ENCODE measurements at places on chromosomes 12 and 14.
A peak's percentile ranks its signal among the peaks of the same experiment; 100 is the strongest.

GRCh38 chr12:6840330-6840729, 395 bp upstream of the GNB3 start:
- ATAC-seq, result peak; percentile 5

- ATAC-seq, result no peak
Observed at GRCh38 chr12:57519796-57520052, 590 bp downstream of the DDIT3 start.

GRCh38 chr12:108342985-108343384, 3.9 kb upstream of the CMKLR1 start:
- ATAC-seq, result no peak

DNA sequence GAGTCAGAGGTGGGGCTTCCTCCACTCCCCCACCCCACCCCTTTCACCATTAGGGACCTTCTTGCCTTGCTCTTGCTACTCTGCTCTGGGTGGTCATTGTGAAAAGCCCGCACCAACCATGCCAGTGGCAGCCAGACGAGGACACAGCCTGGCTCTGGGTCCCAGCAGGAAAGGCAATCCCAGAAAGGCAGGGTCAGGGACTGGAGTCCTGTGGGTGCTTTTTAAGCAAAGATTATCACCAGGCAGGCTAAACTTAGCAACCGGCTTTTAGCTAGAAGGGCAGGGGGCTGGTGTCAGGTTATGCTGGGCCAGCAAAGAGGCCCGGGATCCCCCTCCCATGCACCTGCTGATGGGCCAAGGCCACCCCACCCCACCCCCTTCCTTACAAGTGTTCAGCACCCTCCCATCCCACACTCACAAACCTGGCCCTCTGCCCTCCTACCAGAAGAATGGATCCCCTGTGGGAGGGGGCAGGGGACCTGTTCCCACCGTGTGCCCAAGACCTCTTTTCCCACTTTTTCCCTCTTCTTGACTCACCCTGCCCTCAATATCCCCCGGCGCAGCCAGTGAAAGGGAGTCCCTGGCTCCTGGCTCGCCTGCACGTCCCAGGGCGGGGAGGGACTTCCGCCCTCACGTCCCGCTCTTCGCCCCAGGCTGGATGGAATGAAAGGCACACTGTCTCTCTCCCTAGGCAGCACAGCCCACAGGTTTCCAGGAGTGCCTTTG, 1.2 kb upstream of the GAPDH start:
- ATAC-seq, result peak; percentile 2

DNA sequence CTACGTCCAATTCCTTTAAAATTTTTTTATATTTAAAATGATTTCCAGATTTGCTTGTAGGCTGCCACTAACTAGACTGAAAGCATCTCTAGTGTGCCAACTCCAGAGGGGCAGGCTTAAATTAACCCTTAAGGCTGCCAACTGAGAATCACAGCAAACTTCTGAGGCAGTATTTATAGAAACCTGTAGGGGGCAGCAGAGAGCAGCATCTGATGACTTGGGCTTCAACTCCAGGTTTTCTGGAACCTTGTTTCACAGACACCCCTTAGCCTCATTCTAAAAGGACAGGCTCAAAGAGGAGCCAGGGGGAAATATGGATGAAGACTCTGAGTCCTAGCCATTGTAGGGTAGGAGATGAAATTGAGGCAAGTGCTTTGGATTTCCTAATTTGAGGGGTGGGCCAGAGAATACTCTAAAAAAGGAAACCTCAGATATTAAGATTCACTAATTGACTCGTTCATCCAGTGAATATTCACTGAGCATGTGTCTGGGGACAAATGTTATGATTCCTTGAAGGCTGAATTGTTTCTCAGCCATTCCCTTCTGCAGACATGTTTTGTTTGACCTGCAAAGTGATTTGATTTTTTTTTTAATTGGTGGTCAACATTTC, 63.3 kb upstream of the HSPB8 start:
- no peak for ATAC-seq

GRCh38 chr14:29217813-29218450, 451.3 kb downstream of the FOXG1 start:
- no peak for ATAC-seq

- no peak for ATAC-seq
Observed at GRCh38 chr14:56195223-56195622, 77.0 kb downstream of the PELI2 start.

DNA sequence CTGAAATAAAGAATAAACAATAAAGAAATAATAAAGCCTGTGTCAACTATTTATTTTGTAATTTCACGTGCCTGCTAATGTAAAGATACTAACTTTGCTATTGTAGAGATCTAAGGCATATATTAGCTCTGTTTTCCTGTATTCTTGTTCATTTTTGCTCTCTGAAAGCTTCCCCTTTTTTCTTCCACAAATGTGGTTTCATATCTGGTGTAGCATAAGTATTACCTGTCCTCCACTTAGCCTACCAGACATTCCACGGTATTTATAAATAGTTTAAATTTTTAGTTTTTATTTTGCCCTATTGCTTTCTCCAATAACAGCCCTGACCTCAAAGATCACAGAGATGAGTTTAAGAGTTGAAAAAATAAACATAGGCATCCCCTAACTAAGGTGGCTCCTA, 92.6 kb upstream of the ATP2B1 start:
- ATAC-seq, result no peak

- ATAC-seq, result peak; percentile 81
Observed at GRCh38 chr12:50514526-50515276, 9.9 kb downstream of the DIP2B start.

DNA sequence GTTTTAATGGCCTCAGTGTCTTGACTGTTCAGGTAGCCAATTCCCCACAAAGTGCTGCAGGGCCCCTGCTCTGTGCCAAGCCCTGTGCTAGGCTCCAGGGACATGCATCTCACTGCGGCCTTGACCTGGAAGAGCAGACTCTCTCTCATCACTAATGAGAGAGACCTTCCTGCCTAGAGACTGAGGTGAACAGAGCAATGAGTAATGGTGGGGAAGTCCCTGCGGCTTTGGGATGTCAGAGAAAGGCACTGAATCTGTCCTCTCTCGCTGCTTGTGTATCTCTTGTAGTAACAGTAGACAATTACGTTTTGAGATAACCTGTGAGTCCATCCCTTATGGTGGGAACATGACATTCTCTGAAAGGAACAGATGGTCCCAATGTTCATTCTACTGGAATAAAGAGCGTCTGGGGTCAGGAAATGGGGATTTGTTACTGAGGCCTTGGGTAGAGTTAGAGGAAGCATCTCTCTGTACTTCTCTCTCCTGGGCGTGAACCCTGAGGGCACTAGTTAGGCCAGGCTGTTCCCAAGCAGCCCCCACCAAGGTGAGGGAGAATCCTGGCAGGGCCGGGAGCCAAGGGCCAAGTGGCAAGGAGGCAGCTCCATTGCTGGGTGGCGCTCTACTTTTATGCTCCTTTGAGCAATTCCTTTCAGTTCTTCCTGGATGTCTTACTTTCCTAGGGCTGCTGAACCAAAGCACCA, 13.5 kb downstream of the NFATC4 start:
- ATAC-seq, result no peak

DNA sequence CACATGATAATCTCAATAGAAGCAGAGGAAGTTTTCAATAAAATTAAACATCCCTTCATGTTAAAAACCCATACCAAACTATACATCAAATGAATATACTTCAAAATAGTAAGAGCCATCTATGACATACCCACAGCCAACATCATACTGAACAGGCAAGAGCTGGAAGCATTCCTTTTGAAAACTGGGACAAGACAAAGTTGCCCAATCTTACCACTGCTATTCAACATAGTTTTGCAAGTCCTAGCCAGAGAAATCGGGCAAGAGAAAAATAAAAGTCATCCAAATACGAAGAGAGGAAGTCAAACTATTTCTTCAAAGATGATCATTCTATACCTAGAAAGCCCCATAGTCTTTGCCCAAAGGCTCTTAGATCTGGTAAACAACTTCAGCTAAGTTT, 454.7 kb upstream of the PRICKLE1 start:
- ATAC-seq, result no peak

GRCh38 chr12:104844123-104844522, 114.0 kb downstream of the SLC41A2 start:
- no peak for ATAC-seq

- ATAC-seq, result no peak
Observed at GRCh38 chr12:108495823-108496579, 19.1 kb upstream of the FICD start.

- no peak for ATAC-seq
Observed at GRCh38 chr14:51658441-51659173, 6.9 kb downstream of the FRMD6 start.

DNA sequence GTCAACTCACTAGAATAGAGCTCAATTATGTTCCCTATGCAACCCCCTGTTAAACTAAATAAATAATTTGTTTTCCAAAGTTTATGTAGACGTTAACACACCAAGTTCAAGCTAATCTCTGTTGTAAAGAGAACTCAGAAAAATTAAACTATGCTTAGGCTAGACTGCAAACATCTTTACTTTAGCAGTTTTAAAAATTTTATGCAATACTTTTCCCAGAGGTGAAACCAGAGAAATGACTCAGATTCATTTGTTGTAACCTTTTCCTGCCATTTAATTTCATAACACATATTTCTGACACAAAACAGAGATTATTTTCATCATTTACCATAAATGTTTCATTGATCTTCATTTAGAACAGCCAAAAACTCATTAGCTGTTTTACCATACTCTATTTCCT, 27.4 kb downstream of the ABCC9 start:
- no peak for ATAC-seq

DNA sequence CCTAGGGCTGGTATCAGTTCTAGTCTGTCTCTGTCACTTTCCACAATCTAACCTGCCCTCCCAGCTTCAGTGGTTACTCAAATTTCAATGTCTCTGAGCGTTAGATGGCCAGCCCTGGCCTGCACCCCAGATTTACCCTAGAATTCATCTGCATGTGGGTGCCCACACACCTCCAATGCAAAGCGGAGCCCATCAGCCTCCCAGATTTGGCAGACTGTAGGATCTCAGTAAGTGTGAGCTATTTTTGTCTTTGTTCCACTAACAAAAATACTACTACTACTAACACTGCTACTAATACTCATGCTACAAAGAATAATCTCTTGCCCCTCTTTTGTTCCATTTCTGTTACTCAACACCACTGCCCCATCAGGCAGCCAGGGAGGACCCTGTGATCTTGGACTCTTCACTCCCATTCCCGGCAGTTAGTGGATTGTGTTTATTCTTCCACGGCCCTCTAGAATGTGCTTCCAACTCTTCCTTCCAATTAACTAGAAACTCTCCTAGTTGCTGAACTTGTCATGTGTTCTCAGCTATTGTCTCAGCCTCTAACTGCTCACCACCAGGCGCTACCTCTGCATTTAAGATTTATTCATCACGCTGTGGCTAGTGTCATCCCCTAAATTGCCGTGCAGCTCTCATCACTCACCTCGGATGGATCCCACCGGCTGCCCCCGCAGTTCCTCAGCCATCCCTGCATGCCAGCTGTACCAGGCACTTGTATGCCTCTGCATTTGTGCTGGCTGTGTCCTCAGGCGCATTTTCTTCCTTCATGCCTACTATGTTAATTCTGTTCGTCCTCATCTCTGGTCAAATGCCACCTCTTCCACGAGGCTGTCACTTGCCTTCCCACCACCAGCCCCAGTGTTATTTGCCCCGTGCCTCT, 150.6 kb upstream of the HIF1A start:
- ATAC-seq, result no peak

GRCh38 chr14:36751106-36751505, 89.4 kb downstream of the PAX9 start:
- no peak for ATAC-seq

- ATAC-seq, result no peak
Observed at GRCh38 chr14:20614038-20614840, 23.1 kb upstream of the RNASE12 start.

GRCh38 chr14:21215130-21215878, 53.9 kb downstream of the HNRNPC start:
- ATAC-seq, result peak; percentile 34

DNA sequence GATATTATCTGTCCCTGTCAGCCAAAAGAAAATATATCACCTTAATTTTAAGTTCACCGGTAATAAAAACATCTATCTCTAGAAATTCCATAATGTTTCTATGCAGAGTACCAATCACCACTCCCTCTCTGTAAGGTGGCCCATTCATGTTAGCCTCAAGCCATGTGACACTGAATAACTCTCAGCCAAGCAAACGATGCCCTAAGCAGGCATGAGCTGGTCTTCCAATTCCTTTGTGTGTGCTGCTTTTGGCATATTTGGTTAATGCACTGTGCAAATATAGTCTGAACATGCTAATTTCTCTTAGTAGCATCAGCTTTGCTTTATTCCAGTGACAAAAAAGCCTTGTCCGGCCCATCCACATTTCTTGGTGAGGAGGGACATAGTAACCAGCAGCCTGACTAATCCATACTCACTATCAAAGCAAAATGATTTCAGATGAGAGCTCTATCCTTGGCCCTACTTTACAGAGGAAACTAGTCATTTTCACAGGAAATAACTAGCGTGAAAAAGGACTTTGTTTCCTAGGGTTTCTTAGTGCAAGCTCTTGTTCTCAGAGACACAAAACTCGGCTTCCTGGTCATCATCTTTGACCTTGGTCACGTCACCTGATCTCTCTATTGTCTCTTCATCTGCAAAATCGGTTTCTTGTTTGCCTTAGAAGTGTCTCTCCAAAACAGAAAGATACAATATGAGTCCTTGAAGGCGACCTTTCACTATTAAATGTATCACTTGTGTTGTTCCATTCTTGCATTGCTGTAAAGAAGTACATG, 59.2 kb upstream of the RTRAF start:
- ATAC-seq, result no peak

DNA sequence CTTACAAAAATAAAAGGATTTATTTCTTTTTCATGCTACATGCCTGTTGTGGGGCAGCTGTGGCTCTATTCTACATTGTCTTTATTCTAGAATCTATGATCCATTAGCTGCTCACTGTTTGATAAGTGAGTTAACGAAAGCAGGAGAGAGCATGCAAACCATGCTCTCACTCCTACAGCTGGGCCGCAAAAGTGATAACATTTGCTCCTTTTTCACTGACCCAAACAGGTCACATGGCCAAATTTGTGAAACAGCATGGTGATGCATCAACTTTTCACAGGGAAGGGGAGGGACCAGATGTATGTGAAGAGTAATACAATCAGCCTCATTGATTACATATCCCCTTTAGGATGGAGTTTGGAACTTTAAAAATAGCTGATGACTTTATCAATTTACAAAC, 456.9 kb upstream of the SYT1 start:
- ATAC-seq, result no peak

- peak; percentile 74 for ATAC-seq
Observed at GRCh38 chr12:11749943-11750690, 100.6 kb downstream of the ETV6 start.

- ATAC-seq, result no peak
Observed at GRCh38 chr12:100651694-100652093, 78.2 kb downstream of the GAS2L3 start.
